ENCODE measurements at places on chromosomes 1 and 21.

- no peak for DNase-seq
These were observed 493 bp upstream of the ELOA start for GRCh38 chr1:23742670-23743286.

DNA sequence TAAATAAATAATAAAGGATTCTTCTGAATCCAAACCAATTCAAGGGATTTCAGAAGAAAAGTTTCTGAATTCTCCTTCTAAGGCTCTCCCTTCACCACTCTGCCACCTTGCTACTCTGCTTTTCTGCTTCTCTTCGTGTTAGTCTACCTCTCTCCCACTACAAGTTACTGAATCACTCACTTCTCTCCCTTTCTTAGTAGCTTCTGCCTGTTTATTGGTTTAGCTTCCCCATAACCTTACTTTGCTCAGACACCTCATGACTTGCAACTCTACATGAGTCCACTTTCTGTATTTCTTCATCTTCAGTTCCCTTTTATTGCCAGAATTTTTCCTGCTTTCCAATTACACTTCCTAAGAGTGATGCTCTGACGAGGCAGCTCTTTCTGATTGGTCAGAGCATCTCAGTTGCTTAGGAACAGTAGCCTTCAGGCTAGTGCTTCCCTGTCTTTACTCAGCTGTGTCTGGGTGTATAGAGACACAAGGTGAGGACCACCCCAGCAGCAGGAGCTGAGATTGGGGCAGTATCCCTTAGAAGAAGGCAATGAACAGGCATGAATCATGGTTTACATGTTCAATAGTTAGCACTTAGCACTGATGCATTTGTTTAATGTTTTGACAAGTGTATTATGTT is 144.6 kb downstream of the SLC30A10 start:
- DNase-seq = no peak

DNA sequence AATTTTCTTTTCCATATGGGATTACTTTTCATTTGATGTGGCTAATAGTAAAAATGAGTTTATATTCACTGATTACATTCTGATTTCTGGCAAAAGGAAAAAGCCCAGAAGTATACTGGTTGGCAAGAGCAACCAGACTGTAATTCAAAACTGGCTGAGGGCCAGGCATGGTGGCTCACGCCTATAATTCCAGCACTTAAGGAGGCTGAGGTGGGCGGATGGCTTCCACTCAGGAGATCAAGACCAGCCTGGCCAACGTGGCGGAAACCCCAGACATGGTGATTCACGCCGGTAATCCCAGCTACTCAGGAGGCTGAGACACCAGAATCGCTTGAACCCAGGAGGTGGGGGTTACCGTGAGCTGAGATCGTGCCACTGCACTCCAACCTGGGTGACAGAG is 14.5 kb downstream of the SYT11 start:
- DNase-seq = no peak

GRCh38 chr1:82830690-82831380 is 1030.1 kb downstream of the ADGRL2 start:
- DNase-seq = no peak

GRCh38 chr1:36787312-36787913 is 246.9 kb downstream of the GRIK3 start:
- no peak for DNase-seq

GRCh38 chr1:232873412-232873811 is 68.2 kb downstream of the MAP10 start:
- no peak for DNase-seq

DNA sequence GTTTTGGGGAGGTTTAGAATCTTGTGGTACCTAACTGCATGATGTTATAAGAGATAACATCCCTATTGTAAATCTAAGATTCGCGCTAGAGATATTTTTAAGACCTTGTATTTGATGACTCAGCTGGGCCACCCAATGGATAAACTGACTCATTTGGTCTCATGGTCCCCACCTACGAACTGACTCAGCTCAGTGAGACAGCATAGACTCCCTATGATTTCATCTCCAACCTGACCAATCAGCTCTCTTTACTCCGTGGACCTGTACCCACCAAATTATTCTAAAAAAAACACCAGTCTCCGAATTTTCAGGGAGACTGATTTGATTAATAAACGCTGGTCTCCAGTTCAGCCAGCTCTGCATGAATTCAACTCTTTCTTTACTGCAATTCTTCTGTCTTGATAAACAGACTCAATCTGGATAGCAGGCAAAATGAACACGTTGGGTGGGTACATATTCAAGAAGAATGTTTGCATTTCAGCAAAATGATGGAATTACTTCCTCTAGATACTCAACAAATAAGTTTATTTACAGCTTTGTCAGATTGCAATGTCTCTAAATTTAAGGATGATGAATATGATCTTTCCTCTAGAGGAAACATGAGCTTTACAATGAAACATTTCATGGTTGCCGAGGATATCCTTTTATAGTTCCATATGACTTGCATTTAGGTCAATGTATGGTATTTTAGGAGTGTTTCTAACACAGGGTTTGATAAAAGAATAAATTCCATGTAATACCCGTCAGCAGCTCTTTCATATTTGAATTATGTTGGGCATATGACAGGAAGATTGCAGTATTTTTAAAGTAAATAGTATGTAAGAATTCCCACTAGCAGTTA is 516.6 kb upstream of the RGS18 start:
- no peak for DNase-seq

DNA sequence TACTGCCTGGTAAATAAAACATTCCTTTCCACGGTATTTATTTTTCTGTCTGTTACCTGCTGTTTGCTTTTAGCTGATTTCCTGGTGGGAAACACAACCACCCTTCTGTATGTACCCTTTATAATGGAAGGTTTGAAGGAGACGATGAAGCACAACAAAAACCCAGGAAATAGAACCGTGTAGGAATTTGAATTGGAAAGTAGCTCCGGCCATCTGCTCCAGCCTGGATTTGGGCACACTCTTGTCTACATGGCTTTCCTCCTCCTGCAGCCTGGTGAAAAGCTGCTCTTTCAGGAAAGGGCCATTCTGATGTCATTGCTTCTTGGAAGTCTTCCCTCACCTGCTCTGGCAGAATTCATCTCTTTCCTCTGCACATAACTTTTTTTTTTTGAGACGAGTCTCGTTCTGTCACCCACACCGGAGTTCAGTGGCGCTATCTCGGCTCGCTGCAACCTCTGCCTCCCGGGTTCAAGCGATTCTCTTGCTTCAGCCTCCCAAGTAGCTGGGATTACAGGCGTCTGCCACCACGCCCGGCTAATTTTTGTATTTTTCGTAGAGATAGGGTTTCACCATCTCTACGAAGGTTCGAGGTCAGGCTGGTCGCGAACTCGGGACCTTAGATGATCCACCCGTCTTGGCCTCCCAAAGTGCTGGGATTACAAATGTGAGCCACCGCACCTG is 2.7 kb downstream of the AK4 start:
- DNase-seq = no peak

DNA sequence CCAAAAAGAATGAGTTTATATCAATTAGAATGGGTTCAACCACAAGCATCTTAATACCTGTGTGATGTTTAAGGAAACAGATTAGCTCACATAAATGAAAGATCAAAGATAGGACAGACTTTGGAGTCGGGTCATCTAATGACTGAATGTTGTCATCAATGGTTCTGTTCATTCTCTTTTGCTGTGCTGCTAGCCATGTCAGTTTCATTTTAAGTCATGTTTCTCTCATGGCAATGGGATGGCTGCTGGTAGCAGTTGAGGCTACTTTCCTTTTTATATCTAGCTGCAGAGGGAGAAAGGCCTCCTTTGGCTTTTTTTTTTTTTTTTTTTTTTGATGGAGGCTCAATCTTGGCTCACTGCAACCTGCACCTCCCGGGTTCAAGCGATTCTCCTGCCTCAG is 86.9 kb upstream of the SPAG17 start:
- DNase-seq = no peak

DNA sequence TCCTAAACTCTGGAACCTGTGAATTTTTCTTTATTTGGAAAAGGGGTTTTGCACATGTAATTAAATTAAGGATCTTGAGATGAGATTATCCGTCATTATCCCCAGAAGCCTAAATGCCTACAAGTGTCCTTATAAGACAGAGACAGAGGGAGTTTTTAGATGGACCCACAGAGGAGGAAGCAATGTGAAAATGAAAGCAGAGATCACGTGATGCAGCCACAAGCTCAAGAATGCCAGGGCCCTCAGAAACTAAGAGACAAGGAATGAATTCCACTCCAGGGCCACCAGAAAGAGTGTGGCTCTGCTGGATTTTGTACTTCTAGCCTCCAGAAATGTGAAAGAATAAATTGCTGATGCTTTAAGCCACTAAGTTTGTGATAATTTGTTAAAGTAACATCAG is 183.6 kb upstream of the UBE2U start:
- peak; percentile 41 for DNase-seq

DNA sequence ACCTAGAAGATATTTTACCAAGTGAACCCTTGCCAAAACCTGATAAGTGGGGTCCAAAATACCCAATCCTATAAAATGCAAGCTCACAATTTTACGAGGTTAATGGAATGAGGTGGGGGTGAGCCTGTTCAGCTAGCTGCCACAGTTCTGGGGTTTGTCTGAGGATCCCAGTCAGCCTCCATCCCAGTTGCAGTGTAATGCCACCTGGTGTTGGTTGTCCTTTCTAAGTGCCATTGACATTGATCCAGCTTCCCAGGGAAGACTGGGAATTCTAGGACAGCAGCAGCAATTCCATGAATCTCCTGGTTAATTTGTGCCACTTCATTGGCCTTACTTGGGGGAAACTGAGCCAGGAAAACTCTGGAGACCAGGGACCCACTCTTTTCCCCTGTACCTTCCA is 298.3 kb downstream of the RWDD3 start:
- no peak for DNase-seq

GRCh38 chr1:201456499-201457309 is 12.3 kb downstream of the PHLDA3 start:
- no peak for DNase-seq

DNA sequence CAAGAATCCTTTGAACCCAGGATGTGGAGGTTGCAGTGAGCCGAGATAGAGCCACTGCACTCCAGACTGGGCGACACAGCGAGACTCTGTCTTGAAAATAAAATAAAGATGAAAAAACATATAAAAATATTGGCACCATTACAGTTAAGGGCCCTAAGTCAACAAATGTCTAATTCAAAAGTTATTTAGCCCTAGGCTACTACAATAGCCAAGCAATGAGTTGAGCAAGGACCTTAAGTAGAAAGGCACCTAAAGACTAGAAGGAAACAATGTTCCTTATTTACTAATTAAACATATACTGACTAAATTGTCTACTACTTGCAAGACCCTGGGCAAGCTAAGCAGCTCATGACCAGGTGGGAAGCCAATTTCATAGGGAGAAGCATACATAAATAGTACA is 4.1 kb downstream of the PIK3R3 start:
- DNase-seq = no peak

GRCh38 chr1:14791654-14792053 is 193.2 kb downstream of the KAZN start:
- DNase-seq = no peak

- DNase-seq = no peak
These were observed 13.7 kb downstream of the KIAA1614 start for GRCh38 chr1:180926164-180926981.
